ENCODE measurements at places on chromosomes 3 and 15.
A peak's percentile ranks its signal among the peaks of the same experiment; 100 is the strongest.

GRCh38 chr3:141876891-141877621 lies 613 bp downstream of the ATP1B3 start:
- DNase-seq, result peak; percentile 46
- no peaks in the 10 kb centered on the region for H3K4me1 ChIP-seq
- no peaks in the 10 kb centered on the region for H3K36me3 ChIP-seq
- no peaks in the 10 kb centered on the region for H3K27me3 ChIP-seq

- H3K27me3 ChIP-seq, result no peaks in the 10 kb centered on the region
- H3K36me3 ChIP-seq, result no peaks in the 10 kb centered on the region
- H3K27ac ChIP-seq, result no peak overlapping the region
- DNase-seq, result no peak
- H3K4me3 ChIP-seq, result no peak overlapping the region
- H3K4me1 ChIP-seq, result no peaks in the 10 kb centered on the region
These were observed 288.2 kb downstream of the EPHA6 start for GRCh38 chr3:97102641-97103040.

DNA sequence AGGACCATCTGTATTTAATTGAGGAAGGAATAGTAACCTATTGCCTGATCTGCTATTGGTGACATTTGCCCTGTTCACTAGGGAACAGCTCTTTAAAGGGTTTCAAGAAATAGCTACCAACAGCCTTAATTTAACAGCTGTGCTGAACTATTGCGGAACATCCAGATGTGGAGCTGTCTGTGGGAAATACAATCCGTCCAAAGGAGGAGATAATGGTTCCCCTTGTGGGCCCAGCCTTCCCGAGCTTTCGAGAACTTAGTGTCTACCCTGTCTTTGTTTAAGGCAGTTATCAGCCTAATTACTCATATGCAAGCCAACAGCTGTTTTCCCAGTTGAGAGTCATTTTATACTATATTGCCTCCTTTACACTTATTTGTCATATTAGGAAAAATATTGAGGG lies 398.6 kb downstream of the WDR72 start:
- no peaks in the 10 kb centered on the region for H3K27me3 ChIP-seq
- no peak overlapping the region for H3K4me3 ChIP-seq
- H3K27ac ChIP-seq, result no peak overlapping the region

DNA sequence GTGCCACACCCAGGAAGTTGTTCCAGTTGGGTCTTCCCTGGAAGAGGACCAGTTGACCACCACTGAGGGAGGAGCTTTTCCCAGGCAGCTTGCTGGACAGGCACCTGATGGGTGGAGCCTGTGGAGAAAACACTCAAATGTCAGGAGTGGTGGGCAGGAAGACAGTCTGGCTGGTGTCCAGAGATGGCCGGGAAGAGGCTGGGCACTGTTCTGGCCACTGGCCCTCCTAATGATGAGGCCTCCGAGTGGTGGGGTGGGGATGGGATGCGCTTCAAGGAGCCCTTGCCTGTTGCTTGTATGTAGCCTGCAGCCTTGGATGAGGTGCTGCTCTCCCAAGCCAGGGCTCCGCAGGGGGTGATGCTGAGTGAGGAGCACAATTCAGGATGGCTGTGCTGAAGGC lies 12.3 kb downstream of the PLEKHO2 start:
- H3K4me3 ChIP-seq, result no peak overlapping the region
- no peak overlapping the region for H3K27ac ChIP-seq
- H3K4me1 ChIP-seq, result peaks cover 48% of the 10 kb centered on the region
- no peaks in the 10 kb centered on the region for H3K27me3 ChIP-seq

- no peaks in the 10 kb centered on the region for H3K36me3 ChIP-seq
- H3K4me3 ChIP-seq, result no peak overlapping the region
- H3K4me1 ChIP-seq, result no peaks in the 10 kb centered on the region
- DNase-seq, result no peak
- H3K27me3 ChIP-seq, result no peaks in the 10 kb centered on the region
- no peak overlapping the region for H3K27ac ChIP-seq
These were observed 13.3 kb upstream of the ABHD10 start for GRCh38 chr3:111965484-111965883.

DNA sequence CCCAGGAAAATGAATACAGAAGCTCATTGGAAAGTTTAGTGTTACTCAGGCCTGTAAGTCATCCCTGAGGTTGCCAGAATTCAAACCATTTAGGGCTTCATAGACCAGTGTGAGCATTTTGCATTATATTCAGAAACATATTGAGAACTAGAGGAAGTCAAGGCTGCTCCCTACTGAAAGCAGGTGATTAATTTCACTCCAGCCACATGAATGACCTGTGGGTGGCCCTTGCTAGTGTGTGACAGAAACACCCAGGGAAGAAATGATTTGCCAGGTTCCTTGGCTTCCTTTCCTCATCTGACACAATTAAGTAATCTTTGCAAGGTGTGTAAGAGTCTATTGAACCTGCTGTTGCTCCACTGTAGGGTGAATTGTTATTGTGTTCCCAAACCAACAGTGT lies 61.8 kb downstream of the GAP43 start:
- no peak overlapping the region for H3K27ac ChIP-seq
- H3K36me3 ChIP-seq, result no peaks in the 10 kb centered on the region
- H3K4me3 ChIP-seq, result no peak overlapping the region
- no peak for DNase-seq
- H3K4me1 ChIP-seq, result no peaks in the 10 kb centered on the region

DNA sequence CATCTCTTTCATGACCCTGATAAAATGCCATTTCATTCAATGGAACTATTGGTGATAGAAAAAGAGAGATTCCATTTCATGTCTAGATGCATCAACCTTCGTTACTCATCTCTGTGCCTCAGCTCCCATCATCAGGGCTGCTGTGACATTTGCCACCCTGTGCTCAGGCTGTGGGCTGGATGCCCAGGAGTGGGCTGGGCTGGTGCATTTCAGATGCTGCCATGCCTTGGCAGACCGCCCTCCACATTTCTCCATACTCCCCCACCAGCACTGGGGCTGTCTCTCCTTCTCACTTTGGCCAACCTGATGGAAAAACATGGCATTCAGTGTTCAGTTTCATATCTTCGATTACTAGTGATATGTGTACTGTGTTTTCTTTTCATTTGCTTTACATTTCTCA lies 59.1 kb downstream of the DNASE1L3 start:
- H3K27ac ChIP-seq, result no peak overlapping the region
- DNase-seq, result peak; percentile 90
- H3K36me3 ChIP-seq, result peaks cover 50% of the 10 kb centered on the region
- no peak overlapping the region for H3K4me3 ChIP-seq

DNA sequence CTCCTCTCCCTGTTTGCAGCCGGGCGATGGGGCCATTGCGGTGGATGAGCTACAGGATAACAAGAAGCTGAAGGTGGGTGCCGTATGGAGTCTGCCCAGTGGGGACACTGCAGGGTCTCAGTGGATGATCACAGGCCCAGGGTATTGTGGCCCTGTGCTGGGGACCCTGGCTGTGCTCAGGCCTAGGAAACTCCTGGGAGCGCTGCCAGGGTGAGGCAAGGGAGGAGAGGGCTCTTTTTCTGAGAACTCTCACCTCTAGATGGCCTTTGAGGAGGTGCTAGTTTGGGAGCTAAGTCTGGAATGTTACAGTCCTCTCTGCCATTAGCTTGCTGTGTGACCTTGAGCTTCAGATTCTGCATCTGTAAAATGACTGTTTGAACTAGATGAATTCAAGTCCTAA lies 16.4 kb downstream of the SLC24A1 start:
- no peak overlapping the region for H3K27ac ChIP-seq
- no peaks in the 10 kb centered on the region for H3K27me3 ChIP-seq
- H3K4me3 ChIP-seq, result no peak overlapping the region
- no peaks in the 10 kb centered on the region for H3K36me3 ChIP-seq

GRCh38 chr3:157300094-157300493 lies 136.6 kb upstream of the PTX3 start:
- H3K36me3 ChIP-seq, result no peaks in the 10 kb centered on the region
- no peaks in the 10 kb centered on the region for H3K27me3 ChIP-seq
- H3K4me3 ChIP-seq, result no peak overlapping the region

- no peaks in the 10 kb centered on the region for H3K4me1 ChIP-seq
- H3K4me3 ChIP-seq, result no peak overlapping the region
- H3K36me3 ChIP-seq, result no peaks in the 10 kb centered on the region
- H3K27ac ChIP-seq, result no peak overlapping the region
- DNase-seq, result no peak
These were observed 46.1 kb downstream of the RFTN1 start for GRCh38 chr3:16467393-16467792.

DNA sequence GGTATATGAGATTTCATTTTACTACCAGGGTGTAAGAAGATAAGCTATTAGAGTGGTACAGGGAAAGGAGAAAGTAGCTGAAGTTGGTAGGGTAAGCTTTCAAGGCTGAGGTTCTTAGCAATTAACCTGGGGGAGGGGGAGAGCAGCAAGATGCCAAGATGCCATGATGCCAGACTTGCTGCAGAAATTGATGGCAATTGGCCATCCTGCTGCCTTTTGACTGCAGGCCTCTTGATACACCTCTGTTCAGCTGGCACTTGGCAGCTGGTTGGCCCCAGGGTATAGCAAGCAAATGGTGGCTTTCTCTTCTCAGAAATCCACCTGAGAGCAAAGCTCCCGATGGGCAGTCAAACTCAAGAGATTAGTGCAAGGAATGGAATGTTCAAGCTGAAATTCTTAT lies 21.4 kb upstream of the DPH6 start:
- no peak for DNase-seq
- H3K36me3 ChIP-seq, result no peaks in the 10 kb centered on the region
- no peak overlapping the region for H3K27ac ChIP-seq
- H3K27me3 ChIP-seq, result no peaks in the 10 kb centered on the region
- no peaks in the 10 kb centered on the region for H3K4me1 ChIP-seq

- H3K27me3 ChIP-seq, result no peaks in the 10 kb centered on the region
- H3K36me3 ChIP-seq, result no peaks in the 10 kb centered on the region
- H3K27ac ChIP-seq, result no peak overlapping the region
These were observed 12.2 kb downstream of the ERC2 start for GRCh38 chr3:56456117-56456516.

DNA sequence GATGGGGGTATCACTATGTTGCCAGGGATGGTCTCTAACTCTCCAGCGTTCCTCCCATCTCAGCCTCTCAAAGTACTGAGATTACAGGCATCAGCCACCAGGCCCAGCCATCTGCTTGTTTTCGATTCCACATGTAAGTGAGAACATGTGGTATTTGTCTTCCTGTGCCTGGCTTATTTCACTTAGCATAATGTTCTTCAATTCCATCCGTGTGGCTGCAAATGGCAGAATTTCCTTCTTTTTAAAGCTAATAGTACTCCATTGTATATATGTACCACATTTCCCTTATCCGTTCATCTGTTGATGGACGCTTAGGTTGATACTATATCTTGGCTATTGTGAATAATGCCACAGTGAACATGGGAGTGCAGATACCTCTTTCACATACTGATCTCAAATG lies 70.6 kb downstream of the ASB7 start:
- H3K4me3 ChIP-seq, result no peak overlapping the region
- H3K27ac ChIP-seq, result no peak overlapping the region
- H3K4me1 ChIP-seq, result peaks cover 3% of the 10 kb centered on the region
- no peak for DNase-seq

DNA sequence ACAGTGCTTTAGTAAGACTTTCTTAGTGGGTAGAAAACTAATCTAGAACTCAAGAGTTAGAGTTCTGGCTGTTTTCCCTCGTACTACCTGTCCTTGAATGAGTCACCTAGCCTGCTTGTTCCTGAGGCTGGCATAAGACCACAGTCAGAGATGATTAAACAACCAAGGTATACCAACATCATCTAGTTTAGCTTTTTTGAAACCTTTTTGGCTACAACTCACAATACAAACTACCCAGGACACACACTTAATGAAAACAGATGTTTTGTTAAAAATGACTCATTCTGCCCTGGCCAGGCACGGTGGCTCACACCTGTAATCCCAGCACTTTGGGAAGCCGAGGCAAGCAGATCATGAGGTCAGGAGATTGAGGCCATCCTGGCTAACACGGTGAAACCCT lies 4.6 kb downstream of the MCCC1 start:
- peaks cover 18% of the 10 kb centered on the region for H3K36me3 ChIP-seq
- H3K4me1 ChIP-seq, result peaks cover 5% of the 10 kb centered on the region
- H3K27ac ChIP-seq, result no peak overlapping the region
- DNase-seq, result no peak
- H3K27me3 ChIP-seq, result no peaks in the 10 kb centered on the region

- no peak for DNase-seq
- no peaks in the 10 kb centered on the region for H3K36me3 ChIP-seq
- no peaks in the 10 kb centered on the region for H3K4me1 ChIP-seq
- no peak overlapping the region for H3K27ac ChIP-seq
These were observed 243.6 kb downstream of the ARRDC4 start for GRCh38 chr15:98203872-98204660.

GRCh38 chr3:99638167-99638948 lies at the start of gene COL8A1:
Gene COL8A1 (plus strand): TSS chr3:99638594. CDS start chr3:99790683, 152,089 bp downstream.
- peaks cover 18% of the 10 kb centered on the region for H3K4me1 ChIP-seq
- H3K4me3 ChIP-seq, result peak within 1 kb of the TSS; percentile 53
- peak; percentile 58 for DNase-seq

DNA sequence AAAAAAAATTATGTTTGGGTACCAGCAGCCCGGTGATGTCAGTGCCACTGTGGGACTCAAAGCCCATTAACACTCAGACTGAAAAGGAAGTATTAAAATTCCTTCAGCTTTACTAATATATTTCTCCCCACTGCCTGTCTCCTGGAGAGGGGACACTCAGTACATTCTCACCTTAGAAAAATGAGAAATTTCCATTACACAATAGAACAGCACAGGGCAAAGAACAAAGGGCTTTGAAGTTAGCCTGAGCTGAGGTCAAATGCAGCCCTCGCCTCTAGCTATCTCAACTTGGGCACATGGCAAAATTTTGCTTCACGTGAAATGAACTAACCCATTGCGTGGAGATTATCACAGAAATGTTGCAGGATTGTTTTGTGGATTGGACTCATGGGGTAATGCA lies 80.8 kb downstream of the RARB start:
- no peak for DNase-seq
- H3K4me1 ChIP-seq, result no peaks in the 10 kb centered on the region
- no peak overlapping the region for H3K4me3 ChIP-seq
- no peaks in the 10 kb centered on the region for H3K36me3 ChIP-seq

- H3K27ac ChIP-seq, result peak overlapping the region; percentile 81
- no peak for DNase-seq
- peaks cover 10% of the 10 kb centered on the region for H3K4me1 ChIP-seq
- peaks cover 26% of the 10 kb centered on the region for H3K36me3 ChIP-seq
- peak overlapping the region; percentile 80 for H3K4me3 ChIP-seq
These were observed 29.7 kb downstream of the EFCAB12 start for GRCh38 chr3:129398803-129399144.

DNA sequence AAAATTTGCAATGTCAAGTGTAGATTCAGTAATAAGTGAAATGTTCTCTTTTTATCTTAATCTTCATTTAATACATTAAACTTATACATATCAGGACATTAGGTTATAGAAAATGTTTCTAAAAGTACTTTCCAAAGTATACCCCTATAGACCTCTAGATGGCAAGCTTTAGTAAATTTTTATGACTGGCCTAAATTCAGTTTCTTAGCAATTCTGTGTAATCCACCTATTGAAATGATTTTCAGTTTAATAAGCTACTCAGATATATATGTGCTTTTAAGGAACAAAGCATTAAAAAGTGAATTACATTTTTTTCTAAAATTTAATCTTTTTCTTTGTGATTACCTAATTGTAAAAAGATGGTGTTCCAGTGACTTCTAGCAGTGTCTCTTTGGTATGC lies 342.2 kb downstream of the GBE1 start:
- no peaks in the 10 kb centered on the region for H3K27me3 ChIP-seq
- H3K4me1 ChIP-seq, result no peaks in the 10 kb centered on the region
- no peaks in the 10 kb centered on the region for H3K36me3 ChIP-seq
- no peak for DNase-seq
- H3K4me3 ChIP-seq, result no peak overlapping the region

All from spinal cord (tissue), 10 donors.